Activated T-helper 1 cell treated with Interleukin-2 at 50 U/mL for 16 hours (primary cell): ENCODE measurements at places on chromosomes 7 and 10.

DNA sequence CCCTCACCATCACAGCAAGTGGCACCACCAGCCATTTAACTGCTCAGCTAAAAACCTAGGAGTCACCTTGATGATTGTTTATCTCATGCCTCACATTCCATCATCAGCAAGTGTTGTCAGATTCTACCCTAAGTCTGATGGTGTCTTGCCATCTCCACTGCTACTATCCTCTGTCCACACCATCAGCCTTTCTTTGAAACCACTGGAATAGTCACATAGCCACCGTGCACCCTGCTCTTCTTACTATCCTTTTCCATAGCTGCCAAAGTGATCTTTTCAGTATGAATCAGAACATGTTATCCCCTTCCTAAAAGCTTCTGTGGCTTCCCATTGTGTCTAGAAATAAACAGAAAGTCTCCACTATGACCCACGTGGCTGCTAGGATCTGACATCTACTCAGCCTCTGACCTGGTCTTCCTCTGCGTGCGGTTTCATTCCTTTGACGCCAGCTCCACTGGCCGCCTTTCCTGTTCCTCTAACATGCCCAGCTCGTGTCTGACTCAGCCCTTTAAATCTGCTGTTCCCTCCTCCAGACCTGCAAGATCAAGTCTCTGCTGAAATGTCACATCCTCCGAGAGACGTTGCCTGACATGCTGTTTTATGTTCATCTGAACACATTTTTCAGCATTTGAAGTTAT is 16.5 kb upstream of the CHN2 start:
- DNase-seq, result no peak

GRCh38 chr10:3412071-3412582 is 239.5 kb upstream of the PITRM1 start:
- DNase-seq, result no peak

- DNase-seq, result no peak
Observed at GRCh38 chr7:4556868-4557793, 125.0 kb upstream of the FOXK1 start.

GRCh38 chr10:112728118-112728883 is 221.7 kb upstream of the TCF7L2 start:
- no peak for DNase-seq

- DNase-seq, result no peak
Observed at GRCh38 chr7:106625678-106626301, 35.2 kb downstream of the CCDC71L start.

GRCh38 chr10:92688573-92688926 is 1.2 kb upstream of the HHEX start:
- DNase-seq, result no peak

DNA sequence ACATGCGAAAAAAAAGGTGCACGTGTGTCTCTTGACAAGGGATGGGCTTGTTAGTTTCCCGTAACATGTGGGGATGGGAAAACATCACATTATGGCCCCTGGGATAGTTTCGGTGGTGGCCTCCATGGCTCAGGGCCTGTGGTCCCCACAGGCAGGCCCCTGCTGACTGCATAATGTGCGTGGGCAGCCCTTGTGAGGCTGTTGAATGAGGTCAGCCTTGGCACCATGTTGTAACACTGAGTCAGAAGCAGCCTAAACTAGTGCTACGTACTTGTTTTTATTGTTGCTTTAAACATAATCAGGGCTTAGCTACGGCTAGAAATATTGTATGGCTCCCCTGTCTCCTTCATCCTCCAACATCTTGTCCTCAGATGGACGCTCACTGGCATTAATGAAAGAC is 80.6 kb downstream of the BEND7 start:
- DNase-seq, result no peak

DNA sequence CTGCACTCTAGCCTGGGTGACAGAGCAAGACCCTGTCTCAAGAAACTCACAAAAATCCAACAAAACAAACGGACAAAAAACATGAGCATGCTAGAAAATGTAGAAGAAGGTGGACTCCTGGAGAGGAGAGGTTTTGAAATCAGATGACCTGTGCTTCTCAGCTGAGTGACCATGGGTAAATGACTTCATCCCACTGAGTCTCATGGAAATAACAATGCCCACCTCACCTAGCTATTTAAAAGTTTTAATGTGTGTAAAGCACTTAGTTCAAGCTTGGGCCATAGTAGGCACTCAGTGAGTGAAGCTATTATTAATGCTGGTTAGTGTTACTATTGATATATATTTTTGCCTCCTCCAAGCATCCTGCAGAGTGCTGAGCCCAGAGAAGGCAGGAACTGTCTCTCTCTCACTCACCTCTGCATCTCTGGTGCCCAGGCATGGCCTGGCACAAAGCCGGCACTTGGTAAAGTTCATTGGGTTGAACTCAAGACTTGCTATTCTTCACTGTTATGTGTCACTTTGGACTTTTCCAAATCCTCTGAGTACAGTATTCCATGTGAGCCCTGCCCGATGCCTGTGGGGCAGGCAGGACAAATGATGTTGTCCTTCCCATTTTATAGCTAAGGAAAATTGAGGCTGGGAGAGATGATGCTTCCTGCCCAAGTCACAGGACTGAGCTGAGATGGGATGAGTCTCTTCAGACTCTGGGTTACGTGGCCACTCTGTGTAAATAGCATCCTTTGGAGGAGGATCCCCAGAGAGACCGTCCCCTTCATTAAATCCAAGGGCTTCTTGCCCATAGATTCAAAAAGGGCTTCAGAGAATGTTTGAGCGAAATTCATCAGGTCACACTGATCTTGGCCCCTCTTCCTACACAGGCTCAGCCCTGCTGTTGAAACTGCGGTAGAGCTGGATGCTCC is 81.4 kb upstream of the EMX2 start:
- DNase-seq, result no peak

GRCh38 chr10:3895045-3895631 is 110.1 kb upstream of the KLF6 start:
- no peak for DNase-seq

- DNase-seq, result no peak
Observed at GRCh38 chr7:143229054-143229790, 7.4 kb downstream of the TAS2R40 start.

- DNase-seq, result no peak
Observed at GRCh38 chr7:116493449-116493848, 6.1 kb upstream of the CAV2 start.

DNA sequence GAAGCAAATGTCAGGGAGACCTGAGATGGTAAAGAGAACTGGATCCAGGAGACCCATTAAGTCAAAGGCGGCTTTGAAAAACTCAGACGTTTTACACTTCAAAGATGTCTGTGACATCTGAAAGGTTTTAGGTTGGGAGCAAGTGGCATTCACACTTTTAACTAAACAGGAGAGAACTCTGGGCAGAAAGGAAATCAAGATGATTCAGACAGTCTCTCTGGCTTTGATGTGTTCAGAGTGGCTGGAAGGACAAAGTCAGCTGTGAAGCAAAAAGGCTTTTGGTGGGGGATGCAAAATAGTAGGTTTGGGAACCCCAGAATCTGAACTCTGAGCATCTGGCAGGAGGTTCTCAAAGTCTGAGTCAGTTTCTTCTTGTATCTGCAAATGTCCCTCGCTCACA is 66.6 kb downstream of the PRKCQ start:
- no peak for DNase-seq

DNA sequence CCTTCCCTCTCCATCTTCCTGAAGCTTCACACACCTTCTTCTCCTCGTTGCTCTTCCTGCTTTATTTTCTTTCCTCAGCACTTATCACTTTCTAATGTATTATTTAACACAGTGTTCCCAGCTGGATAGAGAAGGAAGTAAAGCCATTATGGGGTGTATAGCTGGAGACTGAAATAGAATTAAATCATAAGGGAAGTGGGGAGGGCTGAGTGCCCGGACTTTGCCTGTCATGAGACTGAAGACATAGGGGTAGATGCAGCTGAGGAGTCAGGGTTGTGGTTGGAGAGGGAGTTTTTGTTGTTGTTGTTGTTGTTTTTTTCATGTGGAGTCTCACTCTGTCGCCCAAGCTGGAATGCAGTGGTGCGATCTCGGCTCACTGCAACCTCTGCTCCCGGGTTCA is 65.3 kb downstream of the GALNT11 start:
- no peak for DNase-seq

DNA sequence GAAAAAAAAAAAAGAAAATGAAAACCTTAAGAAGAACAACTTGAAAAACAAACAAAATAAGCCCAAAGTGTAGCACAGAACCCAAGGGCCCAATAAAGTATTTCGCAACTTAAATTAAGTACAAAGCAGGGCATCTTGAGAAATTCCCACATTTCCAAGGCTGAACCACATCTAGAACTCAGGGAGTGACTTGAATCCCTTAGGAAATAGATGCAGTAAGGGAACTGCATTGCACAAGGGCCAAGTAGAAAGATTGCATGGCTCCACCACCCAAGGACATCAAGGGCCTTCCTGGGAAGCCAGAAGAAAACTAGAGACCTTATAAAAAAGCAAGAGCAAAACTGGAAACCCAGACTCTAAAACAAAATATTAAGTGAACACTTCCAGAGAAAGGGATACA is 352.7 kb downstream of the CXCL12 start:
- no peak for DNase-seq

DNA sequence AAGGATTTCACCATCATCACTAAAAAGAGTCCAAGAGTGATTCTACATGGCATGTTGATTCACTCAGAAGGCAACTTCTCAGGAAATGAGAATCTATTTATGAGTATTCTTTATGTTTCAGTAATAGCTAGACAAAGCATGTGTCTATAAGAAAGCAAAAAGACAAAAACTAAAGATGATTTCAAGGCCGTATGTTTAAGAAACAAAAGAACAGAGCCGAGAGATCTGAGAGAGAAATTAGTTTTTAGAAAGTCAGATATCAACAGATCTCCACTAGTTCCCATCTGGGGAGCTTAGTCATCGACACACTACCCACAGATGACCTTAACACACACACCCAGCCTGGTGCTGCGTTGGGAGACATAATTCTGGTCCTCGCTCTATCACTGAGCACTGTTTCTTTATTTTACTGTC is 21.0 kb downstream of the PIP4K2A start:
- DNase-seq, result no peak

- no peak for DNase-seq
Observed at GRCh38 chr10:72235544-72236279, 19.6 kb upstream of the ASCC1 start.

- no peak for DNase-seq
Observed at GRCh38 chr7:157309988-157310668, 26.7 kb upstream of the DNAJB6 start.

- no peak for DNase-seq
Observed at GRCh38 chr10:29622382-29622922, 12.3 kb downstream of the SVIL start.

DNA sequence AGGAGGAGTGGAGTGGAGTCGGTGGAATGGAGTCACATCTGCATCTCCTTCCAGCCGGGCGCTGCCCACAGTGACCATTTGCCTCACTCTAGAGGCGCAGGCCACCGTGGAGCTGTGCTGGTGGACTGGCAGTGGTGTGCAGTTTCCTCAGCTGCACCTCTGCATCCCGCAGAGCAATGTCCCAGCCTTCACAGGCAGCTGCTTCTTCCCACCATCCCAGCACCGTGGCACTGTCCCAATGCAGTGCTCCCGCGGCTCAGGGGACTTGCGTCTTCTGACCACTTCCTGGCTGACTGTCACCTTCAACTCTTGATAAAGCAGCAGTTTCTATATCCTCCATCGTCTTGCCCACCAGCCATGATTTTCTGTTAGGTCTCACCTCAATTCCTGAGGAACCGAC is 90.3 kb upstream of the SFMBT2 start:
- DNase-seq, result no peak

DNA sequence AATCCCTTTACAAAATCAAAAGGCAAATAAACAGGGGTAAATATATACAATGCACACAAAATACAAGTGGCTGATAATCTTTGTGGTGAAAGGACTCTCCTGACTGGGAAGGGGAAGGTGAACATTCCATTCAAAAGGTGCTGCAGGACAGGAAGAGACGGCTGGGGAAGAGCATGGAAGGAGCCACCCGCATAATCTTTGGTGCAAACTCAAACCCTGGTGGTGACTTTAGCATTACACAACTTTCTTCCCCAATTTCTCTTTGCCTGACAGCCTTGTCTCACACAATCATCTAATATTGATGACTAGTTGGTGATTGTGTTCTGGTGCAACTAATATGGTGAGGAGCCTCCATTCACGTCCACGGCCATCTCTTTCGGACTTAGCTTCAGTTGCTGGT is 117.0 kb upstream of the EGFR start:
- DNase-seq, result no peak

DNA sequence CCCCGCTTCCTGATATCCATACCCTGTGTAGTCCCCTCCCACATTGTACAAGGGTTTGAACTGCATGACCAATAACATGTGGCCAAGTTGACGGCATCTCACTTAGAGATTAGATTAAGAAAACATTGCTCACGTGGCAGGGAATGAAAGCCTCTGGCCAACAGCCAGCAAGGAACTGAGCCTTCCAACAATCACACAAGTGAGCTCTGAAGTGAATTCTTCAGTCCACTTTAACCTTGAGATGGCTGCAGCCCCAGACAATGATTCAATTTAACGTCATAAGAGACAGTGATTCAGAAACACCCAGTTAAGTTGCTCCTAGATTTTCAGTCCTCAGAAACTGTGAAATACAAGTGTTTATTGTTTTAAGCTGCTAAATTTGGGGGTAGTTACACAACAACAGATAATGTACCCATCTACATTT is 165.9 kb upstream of the PLXNA4 start:
- DNase-seq, result no peak

- no peak for DNase-seq
Observed at GRCh38 chr10:91694170-91694794, 61.4 kb upstream of the PPP1R3C start.

DNA sequence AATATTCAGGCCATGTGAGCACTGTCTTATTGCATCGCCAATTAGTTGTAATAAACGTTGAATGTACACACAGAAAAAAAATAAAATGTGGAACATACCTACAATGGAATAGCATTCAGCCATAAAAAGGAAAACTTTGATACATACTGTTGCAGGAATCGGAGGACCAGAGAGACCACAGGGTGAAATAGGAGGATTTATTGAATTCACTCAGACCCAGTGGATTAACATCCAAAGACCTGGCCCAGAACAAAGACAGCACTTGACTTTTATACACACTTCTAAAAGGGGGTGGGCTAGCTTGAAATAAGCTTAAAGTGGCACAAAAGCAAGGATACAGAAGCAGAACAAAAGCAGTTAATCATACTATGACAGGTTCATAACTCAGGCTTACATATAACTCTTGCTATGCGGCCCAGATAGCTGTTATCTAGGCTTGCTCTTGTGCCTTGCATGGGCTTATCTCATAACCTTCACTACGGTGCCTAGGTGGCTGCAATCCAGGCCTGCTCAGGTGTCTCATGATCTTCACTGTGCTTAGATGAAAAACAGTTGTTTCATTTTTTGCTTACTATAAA is 292.2 kb upstream of the TAC1 start:
- DNase-seq, result no peak

- no peak for DNase-seq
Observed at GRCh38 chr7:123348690-123349089, 148.9 kb upstream of the SLC13A1 start.

DNA sequence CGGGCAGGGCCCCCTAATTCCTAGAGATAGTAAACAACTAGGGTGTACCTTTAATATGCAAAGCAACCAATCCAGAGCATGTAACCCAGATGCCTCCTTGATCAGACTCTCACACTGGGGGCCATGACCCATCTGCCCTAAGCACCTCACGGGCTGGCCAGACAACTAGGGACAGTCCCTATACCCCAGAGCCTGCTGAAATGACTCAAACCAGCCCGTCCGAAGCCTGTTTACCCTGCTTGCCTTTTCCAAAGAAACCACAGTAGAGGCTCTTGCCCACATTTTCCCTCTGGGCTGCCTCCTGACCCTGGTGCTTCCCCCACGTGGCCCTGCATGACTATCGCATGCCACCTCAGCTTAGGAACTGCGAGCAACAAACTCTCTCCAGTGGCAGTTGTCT is 46.2 kb downstream of the RGS10 start:
- no peak for DNase-seq

GRCh38 chr10:6877722-6878392 is 297.8 kb upstream of the PRKCQ start:
- no peak for DNase-seq
